NCI-H2107 (cell line): ENCODE measurements at places on chromosomes 11 and 22.

- DNase-seq = no peak
These were observed 310.2 kb downstream of the DLG2 start for GRCh38 chr11:85316967-85317366.

DNA sequence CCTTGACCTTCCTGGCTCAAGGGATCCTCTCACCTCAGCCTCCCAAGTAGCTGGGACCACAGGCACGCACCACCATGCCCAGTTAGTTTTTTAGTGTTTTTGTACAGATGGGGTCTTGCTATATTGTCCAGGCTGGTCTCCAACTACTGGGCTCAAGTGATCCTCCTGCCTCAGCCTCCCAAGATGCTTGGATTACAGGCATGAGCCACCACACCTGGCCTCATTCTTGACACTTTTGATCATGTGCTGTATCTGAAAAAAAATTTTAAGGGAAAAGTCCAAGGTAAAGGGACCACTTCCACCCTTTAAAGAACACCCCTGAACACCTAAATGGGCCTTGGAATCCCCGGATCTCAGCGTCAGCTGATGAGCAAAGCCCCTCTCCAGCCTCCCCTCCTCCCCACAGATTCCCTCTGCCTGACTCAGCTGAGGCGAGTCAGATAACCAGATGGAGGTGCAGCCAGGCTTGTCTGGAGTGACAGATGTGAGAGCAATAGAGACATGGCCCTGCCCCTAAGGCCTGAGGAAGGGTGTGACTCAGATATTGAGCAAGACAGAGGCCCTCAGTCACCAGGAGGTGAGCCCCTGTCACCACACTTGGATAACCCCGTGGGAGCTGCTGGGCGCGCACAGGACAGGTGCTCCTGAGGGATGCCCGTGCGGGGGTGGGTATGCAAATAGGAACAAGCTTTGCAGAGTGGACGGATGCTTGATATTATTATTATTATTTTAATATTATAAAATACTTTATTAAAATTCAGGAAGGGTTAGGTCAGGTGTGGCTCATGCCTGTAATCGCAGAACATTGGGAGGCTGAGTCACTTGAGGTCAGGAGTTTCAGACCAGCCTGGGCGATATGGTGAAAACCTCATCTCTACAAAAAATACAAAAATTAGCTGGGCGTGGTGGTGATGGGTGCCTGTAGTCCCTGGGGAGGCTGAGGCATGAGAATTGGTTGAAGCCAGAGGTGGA, 5.0 kb upstream of the CCDC88B start:
- DNase-seq = peak; percentile 60

DNA sequence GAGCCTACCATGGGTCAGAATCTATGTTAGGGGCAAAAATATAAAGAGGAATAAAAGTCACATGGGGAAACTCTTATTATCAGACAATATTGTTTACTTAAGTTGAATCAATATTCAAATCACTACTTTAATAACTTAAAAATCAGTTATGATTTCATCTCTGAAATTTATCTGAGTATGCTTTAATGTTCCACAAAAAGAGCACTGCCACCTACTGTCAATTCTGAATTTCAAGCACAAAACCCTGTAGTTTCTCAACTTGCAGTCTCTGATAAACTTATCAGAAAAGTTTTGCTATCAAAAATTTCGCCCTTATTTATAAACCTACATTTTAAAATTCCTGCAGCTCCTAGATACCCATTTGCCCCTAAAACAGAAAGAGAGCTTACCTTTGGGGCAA, 47.3 kb downstream of the RDX start:
- DNase-seq = no peak

GRCh38 chr11:1760351-1761109, 3.2 kb downstream of the CTSD start:
- no peak for DNase-seq

DNA sequence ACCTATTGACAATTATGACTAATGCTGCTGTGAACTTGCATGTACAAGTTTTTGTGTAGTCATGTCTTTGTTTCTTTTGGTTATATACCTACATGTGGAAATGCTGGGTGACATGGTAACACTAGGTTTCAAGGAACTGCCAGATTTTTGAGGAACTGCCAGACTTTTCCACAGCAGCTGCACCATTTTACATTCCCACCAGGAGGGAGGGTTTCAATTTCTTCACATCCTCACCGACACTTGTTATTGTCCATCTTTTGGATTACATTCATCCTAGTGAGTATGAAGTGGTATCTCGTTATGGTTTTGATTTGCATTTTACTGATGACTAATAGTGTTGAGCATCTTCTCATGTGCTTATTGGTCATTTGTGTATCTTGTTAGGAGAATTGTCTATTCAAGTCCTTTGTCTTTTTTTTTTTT, 13.3 kb downstream of the CLDN5 start:
- DNase-seq = no peak

GRCh38 chr22:41446057-41446501, 522 bp downstream of the TOB2 start:
- no peak for DNase-seq

- no peak for DNase-seq
These were observed 12.4 kb downstream of the FGF19 start for GRCh38 chr11:69691463-69691862.

GRCh38 chr11:44308256-44308922, 1.6 kb downstream of the ALX4 start:
- DNase-seq = no peak

DNA sequence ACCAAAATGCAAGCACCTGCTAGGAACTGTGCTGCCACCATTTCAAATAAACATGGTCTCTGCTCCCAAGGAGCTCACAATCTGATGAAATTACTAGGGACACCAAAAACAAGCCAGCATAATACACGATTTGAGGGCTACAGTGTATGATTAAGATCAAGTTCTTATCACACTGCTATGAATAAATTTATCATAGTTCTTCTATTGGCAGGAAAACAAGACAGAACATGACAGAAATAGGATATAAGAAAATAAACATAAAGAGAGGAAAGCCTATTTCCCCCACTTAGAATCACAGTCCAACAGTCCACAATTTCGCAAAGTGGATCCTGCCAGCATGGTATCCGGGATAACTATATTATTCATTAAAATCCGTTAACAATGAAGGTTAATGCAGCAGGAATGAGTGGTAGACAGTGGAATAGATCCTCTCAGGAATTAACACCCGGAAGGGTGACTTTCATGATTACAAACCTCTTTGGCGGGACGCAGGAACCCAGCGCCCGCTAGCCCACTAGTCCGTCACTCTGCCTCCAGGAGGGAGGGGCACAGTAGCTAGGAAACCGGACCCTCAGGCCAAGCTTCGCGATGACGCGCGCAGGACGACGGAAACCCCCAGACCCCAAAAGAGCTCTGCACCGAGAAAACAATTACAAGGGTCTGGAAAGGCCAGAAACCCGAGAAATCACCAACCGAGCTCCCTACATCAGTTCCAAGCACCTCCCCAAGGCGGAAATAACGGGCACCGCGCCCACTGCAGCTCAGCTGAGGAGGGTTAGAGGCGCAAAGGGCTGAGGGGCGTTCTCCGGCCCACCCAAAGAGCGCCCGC, 607 bp downstream of the CCDC82 start:
- peak; percentile 55 for DNase-seq

DNA sequence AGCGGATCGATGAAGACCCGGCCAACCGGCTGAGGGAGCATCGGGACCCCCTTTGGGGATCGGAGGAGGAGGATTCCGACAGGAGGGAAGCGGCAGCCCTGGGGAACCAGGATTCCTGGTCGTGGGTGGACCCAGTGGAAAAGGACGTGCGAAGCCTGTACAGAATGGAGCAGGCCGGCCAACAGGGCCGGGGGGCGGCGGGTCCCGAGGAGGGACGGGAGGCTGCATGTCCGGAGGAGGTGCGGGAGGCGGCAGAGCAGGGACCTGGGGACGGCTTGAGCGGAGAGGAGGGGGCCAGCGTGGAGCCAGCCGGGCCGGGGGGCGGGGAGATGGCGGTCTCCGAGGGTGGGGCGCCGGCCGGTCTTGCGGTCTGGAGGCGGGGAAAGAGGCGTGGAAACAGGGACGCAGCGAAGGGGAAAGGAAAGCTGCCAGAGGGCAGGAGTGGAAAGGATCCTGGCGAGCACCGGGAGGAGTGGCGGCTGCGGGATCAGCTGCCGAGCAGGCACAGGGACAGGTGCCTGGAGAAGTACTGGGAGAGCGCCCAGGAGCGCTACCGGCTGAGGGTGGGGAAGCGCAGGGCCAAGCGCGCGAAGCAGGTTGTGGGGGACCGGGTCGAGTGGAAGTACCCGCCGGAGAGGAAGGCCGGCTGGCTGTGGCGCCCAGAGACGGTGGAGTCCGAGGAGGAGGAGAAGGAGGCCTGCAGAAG, at the start of gene ANO5:
ANO5 (plus strand) TSS at position 444 of the 706 bp plus-strand sequence. CDS start 408 bp downstream, outside the sequence.
- no peak for DNase-seq

- DNase-seq = no peak
These were observed 47.6 kb upstream of the THY1 start for GRCh38 chr11:119470317-119471291.

DNA sequence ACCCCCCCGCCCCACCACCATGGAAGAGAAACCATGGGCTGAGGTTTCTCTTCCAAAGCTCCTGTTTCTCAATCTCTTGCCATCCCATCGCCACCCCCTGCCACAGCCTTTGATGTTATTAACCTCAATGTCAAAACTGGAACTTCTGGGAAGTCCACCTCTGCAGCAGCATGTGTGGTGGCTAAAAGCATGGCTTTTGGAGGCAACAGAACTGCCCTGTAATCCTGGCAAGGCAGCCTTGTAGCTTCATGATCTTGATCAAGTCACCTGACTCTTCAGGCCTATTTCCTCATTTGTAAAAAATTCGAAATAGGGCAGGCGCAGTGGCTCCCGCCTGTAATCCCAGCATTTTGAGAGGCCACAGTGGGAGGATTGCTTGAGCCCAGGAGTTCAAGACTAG, 3.5 kb upstream of the COX8A start:
- DNase-seq = no peak

DNA sequence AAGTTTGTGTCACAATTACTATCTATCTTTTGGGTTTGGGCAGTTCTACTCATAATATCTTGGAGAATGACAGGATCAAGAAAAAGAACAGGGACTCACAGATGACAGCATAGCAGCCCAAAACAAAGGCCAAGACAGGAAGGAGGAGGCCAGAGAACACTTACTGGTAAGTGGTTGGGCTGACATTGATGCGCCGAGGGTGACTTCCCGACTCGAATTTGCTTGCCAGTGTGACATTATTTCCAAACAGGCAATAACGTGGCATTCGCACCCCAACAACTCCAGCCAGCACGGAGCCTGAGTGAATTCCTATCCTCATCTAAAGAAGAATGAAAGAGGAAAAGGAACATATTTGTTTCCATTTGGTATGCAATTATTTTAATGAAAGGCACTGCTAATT, 309.9 kb downstream of the GUCY1A2 start:
- DNase-seq = no peak

- no peak for DNase-seq
These were observed 689.7 kb downstream of the TBC1D22A start for GRCh38 chr22:47452184-47452583.

DNA sequence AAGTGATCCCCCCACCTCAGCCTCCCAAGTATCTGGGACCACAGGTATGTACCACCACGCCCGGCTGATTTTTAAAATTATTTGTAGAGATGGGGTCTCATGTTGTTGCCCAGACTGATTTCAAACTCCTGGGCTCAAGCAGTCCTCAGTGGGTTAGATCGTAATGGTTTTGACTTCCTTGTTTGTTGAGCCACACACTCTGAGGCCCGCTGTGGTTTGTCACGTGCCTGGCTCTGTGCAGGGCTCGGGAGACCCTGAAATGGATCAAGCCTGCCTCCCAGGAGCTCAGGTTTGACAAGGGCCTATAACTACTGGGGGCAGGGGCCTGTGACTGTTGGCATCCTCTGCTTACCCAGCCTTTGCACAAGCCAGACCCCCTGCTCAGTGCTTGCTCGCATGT, 68.1 kb downstream of the MPPED1 start:
- no peak for DNase-seq

GRCh38 chr11:65822776-65823528, 10.8 kb upstream of the SNX32 start:
- DNase-seq = no peak

GRCh38 chr22:19756288-19757128, 4.1 kb upstream of the TBX1 start:
- peak; percentile 22 for DNase-seq

DNA sequence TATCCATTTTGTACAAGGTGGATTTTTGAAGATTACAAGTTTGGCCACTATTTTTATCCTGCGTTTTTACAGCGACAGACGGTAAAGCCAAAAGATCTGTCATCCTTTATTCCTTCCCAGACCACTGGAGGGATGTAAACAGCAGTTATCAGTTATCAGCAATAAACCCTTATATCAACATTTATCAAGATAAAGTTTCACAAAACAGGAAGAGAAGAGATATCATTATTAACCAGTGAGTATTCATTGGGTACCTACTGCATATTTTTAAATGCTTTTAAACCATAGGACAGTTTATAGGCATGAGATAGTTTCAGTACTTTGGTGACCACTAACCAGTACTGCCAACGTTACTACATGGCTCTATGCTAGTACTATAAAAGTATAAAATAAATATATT, 5.9 kb upstream of the REXO2 start:
- no peak for DNase-seq

DNA sequence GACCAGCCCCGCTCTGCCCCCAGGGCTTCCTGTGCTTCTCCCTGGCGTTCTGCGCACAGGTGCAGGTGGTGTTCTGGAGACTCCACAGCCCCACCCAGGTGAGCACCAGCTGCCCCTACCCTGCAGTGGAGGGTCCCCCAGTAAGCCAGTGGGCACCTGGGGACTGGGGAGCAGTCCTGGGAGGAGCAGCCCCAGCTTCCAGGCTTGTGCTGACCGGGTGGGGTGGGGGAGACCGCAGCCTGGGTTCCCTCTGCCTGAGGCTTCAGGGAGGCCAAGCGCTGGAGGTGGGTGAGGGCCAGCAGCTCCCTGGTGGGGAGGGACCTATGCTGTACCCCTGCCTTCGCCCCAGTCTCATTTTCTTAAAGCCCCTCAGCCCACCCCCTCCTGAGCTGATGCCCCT, 6.9 kb downstream of the TSPAN32 start:
- no peak for DNase-seq

DNA sequence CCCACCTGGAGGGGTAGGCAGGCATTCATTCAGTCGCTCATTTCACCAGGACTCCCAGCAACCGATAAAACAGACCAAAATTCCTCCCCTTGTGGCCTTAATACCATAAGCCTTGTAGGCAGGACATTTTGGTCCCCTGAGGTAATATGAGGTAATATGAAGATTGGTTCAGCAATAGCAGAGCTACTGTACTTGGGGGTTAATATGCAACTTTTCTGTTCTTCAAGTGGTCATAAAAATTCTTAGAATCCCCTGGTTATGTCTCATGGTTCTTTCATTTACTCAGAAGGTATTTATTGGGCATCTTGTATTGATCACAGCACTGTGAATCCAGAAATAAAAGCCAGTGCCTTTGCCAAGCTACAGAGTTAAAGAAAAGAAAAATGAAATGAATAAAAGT, 29.8 kb downstream of the SHISA8 start:
- no peak for DNase-seq

- no peak for DNase-seq
These were observed 28.9 kb upstream of the SLC25A1 start for GRCh38 chr22:19207401-19207808.

DNA sequence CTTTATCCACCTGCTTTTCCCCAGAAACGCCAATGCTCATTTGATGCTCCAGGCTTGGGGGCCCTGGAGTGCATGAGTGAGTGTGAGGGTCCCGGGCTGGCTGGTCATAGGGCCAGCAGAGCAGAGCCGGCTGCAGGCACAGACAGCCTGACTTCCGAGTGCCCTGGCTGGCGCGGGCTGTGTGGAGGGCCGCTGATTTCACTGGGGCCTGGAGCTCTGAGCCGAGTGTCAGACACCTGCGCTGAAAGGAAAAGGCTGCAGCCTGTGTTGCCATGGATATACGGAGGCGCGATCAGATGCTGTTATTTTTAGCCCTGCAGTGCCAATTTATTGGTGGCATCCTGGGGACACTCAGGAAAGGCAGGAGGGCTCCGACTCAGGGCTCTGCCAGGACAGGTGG, 87.6 kb downstream of the ST3GAL4 start:
- peak; percentile 26 for DNase-seq
